ENCODE measurements at places on chromosomes 3 and 15.

GRCh38 chr3:126718561-126719445 is 14.8 kb downstream of the CHCHD6 start:
- no peak for DNase-seq

GRCh38 chr3:75001330-75001729 is 386.9 kb upstream of the CNTN3 start:
- DNase-seq = no peak

- peak; percentile 9 for DNase-seq
Measured at GRCh38 chr3:13134166-13134878, 61.1 kb upstream of the IQSEC1 start.

GRCh38 chr3:80055306-80055705 is 287.5 kb upstream of the ROBO1 start:
- DNase-seq = no peak

GRCh38 chr3:194318511-194319161 is 32.5 kb downstream of the CPN2 start:
- no peak for DNase-seq

DNA sequence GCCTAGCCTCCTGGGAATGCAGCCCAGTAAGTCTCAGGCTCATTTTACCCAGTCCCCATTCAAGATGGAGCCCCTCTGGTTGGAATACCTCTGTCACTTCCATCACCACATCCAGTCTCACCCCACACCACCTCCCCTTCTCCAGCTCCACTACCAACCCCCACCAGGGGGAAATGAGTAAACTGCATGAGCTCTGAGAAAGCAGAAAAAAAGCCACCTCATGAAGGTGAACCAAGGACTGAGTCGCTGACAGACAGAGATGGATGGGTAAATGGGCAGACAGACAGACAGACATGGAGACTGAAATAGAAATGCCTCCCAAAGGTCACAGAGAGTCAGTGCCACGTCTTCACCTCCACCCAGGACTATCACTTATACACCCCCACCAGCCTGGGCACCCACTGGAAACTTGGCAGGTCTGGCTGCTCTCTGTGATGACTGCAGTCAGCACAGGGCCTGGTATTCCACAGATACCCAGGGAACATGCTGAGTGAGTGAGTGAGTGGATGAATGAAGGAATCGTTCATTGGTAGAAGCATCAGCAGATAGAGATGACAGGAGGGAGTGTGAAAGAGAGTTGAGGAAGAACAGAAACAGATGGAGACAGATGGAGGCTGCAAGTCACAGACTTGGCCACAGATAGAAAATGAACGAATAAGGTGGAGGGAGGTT is 4.9 kb upstream of the LOXL1 start:
- DNase-seq = no peak

DNA sequence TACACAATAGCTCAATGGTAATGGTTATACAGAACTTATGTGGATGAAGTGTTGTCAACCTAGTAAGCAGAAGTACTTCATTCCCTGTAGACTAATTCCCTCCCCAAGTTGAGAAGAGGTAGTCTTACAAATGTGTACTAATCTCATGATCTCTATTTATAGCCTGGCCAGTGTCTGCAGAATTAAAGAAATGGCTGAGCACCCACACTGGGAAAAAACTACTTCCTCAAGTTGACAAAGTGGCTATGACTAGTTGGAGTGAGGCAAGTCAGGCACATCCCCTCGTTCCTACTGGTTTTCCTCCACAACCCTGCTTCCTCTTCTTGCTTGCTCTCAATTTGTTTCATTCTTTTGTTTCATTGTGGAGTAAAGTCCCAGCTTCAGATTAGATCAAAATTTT is 566.7 kb upstream of the ZNF717 start:
- no peak for DNase-seq

GRCh38 chr3:156285626-156286025 is 165.2 kb downstream of the KCNAB1 start:
- no peak for DNase-seq

GRCh38 chr3:71245971-71246880 is 337.3 kb downstream of the FOXP1 start:
- DNase-seq = no peak

DNA sequence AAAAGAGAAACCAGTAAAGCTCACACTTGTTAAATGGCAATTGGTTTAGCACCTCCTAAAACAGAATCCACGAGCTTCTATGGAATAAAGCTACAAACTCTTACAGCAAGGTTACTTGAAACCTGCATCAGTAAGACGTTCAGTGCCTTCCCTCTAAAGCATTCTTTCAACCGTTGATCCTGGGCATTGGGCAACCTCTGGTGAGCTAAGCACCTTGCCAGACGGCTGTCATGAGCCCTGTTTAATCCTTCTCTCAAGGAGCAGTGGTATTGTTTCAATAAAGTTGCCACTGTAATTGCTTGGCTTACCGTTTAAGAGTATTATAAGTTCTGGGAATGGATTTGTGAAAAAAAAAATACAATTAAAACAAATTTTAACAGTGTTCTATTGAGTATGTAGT is 75.0 kb downstream of the COL8A1 start:
- DNase-seq = no peak

- DNase-seq = peak; percentile 39
Measured at GRCh38 chr3:179811321-179812095, 158.7 kb downstream of the USP13 start.

DNA sequence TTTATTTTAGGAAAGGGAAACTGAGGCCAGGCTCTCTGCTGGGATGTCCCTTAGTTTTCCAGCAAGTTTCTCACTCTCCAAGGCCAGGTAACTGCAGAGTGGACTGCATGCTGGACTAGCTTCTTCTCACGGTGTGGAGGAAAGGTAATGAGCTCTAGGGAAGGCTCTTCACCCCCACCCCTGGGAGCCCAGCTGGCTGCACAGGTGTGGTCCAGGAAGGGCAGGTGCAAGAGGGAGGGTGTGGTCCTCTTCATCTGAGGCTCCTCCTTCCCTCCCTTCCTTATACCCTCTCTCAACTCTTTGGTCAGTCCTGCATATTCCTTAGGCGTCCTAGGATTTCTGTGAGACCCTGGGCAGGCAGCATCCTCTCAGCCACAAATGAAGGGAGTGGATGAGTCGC is 33.9 kb downstream of the RNU5B-1 start:
- no peak for DNase-seq

All from femur (tissue), 1 donor.